ENCODE measurements at places on chromosomes 12 and 14.

GRCh38 chr12:120784804-120785203 is 59.2 kb downstream of the ACADS start:
- no peak for DNase-seq

GRCh38 chr12:93254911-93255310 is 122.8 kb upstream of the NUDT4 start:
- no peak for DNase-seq

DNA sequence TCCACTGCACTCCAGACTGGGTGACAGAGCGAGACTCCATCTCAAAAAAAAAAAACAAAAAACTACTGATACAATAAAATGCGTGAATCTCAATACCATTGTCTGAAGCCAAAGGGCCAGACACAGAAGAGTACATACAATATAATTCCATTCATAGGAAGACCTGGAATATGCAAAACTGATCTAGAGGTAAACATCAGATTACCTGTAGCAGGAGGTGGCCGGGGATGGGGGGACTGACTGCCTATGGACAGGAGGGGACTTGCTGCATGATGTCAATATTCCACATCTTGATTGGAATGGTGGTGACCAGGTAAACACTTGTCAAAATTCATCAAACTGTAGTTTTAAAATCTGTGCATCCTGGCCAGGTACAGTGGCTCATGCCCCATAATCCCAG is 12.5 kb upstream of the FIGNL2 start:
- DNase-seq = no peak

- peak; percentile 98 for DNase-seq
Measured at GRCh38 chr12:49842519-49843352, at the start of gene BCDIN3D. BCDIN3D (minus strand) TSS chr12:49843106; CDS start chr12:49843087, 19 bp downstream.

GRCh38 chr14:24162093-24162492 is 1.0 kb downstream of the IRF9 start:
- no peak for DNase-seq

DNA sequence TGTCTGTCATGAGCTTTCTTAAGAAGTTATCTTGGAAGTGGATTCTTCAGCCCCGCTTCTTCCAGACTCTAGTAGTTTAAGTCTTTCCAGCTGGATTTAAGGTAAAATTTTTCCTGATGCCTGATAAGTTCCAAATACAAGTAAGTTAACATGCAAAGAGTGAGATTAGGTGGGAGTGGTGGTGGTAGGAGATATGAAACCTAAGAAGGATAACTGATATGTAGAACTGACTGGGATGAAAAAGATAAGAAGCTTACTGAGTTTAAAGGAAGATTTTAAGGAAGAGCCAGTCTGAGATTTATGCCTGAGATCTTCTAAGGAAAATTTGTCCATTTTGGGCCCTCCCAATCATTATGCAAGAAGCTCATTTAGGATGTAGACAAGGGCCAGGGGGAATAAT is 250.9 kb upstream of the SYT10 start:
- DNase-seq = no peak

DNA sequence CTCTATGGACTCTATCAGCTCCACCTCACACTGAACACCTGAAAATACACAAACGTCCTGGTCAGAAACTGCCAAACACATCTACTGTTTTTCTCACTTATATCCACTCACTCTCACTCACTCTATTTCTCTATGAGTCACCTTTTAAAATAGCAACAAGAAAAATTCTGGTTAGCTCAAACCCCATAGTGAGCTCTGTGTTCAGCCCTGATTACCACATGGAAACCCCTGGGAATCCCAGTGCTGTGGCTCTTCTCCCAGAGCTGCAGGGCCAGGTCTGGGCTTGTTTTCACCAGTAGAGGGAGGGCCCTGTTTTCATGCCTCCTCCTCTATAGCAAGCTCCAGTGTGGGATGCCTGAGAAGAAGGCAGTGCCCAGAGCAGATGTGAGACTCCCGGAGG is 1126.1 kb downstream of the TMEM121 start:
- no peak for DNase-seq

DNA sequence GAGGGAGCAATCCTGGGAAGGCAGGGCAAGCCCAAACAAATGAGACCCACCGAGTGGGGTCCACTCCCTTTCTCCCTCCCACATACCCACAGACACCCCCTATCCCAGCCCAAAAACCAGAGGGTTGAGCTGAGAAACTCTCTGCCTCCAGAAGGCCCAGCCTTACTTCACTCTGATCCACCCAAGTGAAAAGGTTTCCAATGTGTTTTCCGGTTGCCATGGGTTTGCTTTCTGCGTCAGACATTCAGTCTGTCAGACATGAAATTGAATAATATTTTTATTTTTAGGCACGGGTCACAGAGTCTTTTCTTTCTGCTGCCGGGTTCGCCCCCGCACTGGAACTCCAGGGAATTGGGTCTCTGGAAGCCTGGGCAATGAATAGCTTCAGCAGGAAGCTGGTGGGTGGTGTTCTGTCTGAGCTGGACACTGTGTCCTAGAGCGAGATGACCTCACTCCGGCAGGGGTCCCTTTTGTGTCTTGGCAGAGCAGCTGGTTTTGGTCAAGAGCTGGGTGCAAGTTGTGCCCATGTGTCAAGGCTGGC is 69.8 kb upstream of the CLMN start:
- DNase-seq = peak; percentile 18

DNA sequence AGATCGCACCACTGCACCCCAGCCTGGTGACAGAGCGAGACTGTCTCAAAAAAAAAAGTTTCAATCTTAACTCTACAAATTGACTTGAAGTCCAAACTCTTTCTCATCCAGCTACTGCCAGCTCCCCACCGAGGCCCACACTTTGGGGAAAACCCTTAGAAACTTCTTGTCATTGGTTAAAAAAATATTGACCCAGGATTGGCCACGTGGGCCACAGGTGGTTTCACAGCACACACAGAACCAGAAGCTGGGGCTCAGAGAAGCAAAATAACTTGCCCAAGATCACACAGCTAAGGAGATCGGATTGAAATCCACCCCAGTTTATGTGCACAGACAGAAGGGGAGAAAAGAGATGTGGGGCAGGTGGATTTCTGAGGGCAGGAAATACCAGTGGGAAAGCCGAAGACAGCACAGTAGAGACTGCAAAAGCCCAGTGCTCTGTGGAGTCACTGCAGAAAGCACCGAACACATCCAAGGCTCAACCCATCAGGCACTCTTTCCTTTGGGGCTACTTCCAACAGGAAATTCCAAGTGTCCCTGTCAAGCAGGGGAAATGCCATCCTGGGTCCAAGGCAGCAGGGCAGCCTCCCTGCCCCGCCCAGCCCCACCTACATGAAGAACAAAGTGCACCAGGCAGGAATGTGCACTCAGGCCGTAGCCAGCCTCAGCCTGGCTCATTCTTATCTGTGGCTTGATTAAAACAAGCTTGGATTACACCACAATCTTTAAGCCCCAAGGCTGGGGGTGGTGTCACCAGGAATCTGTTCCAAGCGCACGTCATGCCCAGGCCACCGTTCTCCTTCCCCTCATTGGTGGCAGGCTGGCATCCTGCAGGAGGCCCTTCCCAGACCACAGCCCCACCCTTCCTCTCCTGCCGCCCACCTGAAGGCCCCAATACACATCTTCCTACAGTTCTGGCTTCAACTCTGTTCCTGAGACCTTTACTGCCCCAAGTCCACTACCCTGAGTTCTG is 72.5 kb downstream of the ITPK1 start:
- peak; percentile 71 for DNase-seq

DNA sequence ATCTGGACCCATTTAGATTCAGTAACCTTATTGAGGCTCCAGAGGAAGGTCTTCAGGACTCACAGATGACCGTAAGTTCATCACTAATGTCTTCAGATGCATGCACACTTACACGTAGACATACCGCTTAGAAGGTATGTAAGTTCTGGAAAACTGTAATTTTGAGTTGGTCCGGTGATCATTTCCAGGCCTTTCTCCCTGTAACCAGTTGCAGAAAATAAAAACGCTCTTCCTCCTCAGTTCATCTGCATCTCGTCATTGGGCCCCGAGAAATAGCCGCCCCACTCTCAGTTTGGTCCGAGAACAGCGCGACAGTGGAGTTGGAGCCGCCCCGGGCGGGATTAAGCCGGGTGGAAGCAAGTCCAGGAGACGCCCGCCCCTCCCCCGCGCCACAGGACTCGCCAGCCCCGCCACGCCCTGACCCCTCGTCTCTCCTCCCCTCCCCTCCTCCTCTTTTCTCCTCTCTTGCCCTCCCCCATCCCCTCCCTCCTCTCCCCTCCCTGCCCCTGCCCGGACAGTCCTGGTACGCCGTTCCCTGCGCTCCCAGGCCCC is 83.7 kb downstream of the TNFAIP2 start:
- peak; percentile 74 for DNase-seq

GRCh38 chr14:32950584-32950983 is 11.9 kb downstream of the NPAS3 start:
- DNase-seq = no peak

DNA sequence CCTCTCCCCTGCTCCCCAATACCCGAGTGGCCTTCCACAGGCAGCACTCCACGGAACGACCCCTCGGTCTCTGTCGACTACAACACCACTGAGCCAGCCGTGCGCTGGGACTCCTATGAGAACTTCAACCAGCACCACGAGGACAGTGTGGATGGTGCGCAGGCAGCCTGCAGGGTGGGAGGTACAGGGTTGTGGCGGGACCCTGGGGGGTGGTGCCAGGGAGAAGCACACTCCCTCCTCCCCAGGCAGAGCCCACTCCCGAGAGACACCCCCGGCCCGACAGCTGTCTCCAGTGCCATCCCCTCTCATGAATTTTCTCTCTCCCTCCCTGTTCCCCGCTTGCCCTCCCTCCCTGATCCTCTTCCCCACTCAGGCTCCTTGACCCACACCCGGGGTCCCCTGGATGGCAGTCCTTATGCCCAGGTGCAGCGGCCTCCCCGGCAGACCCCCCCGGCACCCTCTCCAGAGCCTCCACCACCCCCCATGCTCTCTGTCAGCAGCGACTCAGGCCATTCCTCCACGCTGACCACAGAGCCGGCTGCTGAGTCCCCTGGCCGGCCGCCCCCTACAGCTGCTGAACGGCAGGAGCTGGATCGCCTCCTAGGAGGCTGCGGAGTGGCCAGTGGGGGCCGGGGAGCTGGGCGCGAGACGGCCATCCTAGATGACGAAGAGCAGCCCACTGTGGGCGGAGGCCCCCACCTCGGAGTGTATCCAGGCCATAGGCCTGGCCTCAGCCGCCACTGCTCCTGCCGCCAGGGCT is 9.0 kb downstream of the TNS2 start:
- DNase-seq = no peak

GRCh38 chr14:75247286-75247922 is 31.2 kb upstream of the FOS start:
- no peak for DNase-seq

- no peak for DNase-seq
Measured at GRCh38 chr14:65794674-65795279, 382.2 kb downstream of the FUT8 start.

GRCh38 chr12:54437243-54437642 is 18.2 kb upstream of the ITGA5 start:
- no peak for DNase-seq

- DNase-seq = no peak
Measured at GRCh38 chr14:88426271-88426670, 40.8 kb downstream of the SPATA7 start.

GRCh38 chr12:73445658-73446324 is 1091.8 kb upstream of the ATXN7L3B start:
- no peak for DNase-seq

DNA sequence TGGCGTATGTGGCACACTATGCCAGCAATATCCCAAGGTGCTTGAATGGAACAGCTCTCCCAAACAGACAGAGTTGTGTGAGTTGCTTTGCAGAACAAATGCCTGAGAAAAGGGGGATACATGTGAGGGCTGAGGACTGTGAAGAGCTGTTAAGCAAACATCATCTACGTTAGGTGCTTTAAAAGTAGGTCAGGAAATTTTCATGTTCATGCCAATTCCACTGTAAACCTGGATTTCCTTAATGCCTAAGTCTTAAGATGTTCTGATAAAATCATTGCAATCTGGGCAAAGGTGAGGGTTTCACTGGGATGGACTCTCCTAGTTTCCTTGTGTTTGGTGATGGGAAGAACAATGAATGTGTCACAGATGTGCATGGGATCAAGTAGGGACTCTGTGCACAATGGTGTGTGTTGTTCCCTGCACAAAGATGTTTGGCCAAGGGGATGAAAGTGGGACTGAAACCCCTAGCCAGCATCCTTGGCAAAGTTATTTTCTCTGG is 227.9 kb downstream of the KTN1 start:
- no peak for DNase-seq

GRCh38 chr12:684416-684815 is 21.2 kb upstream of the NINJ2 start:
- DNase-seq = no peak

- DNase-seq = no peak
Measured at GRCh38 chr14:54356172-54356571, 40.6 kb upstream of the CDKN3 start.

DNA sequence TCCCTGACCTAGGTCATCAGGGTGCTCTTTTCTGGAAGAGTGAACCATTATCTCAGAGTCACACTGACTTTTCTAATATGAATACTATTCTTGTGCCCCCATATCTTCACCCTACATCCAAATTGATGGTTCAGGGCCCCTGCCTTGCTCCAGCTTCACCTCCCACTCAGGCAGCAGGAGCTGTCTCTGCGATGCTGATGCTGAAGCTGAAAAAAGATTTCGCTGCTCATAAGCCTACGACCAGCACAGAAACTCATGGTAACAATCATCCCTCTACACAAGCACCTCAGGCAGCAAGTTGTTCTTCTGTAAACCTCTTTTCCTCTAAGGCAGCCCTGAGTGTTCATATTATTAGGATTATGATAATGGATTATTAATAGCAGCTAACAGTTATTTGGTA is 3.2 kb downstream of the ARF3 start:
- DNase-seq = no peak

GRCh38 chr12:40344312-40344711 is 119.5 kb downstream of the LRRK2 start:
- no peak for DNase-seq

DNA sequence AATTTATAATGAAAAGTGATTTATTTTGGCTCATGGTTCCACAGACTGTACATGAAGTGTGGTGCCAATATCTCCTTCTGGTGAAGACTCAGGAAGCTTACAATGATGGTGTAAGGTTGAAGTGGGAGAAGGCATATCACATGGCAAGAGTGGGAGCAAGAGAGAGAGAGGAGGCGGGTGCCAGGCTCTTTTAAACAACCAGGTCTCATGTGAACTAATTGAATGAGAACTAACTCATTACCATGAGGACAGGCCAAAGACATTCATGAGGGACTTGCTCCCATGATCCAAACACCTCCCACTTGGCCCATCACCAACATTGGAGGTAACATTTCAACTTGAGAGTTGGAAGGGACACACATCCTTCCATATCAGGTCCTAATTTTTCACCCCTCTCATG is 155.2 kb downstream of the SLC38A4 start:
- no peak for DNase-seq

GRCh38 chr12:14239935-14240872 is 125.3 kb upstream of the ATF7IP start:
- DNase-seq = peak; percentile 84

DNA sequence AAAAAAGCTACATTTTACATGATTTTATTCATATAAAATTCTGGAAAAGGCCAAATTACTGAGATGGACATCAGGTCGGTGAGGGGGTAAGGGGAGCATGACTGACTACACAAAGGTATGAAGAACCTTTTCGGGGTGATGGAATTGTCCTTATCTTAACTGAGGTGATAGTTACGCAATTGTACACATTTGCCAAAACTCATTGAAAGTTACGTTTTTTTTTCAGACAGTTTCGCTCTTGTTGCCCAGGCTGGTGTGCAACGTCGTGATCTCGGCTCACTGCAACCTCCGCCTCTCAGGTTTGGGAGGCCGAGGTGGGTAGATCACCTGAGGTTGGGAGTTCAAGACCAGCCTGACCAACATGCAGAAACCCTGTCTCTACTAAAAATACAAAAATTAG is 29.4 kb upstream of the PLEKHG3 start:
- no peak for DNase-seq

GRCh38 chr12:104687823-104688573 is 231.2 kb downstream of the CHST11 start:
- DNase-seq = no peak

GRCh38 chr14:83842547-83842946 is 1687.4 kb upstream of the FLRT2 start:
- DNase-seq = peak; percentile 73

All from islet precursor cell (in vitro differentiated cells).